ENCODE measurements at places on chromosomes 4 and X. TPM values are rescaled to one million over a fixed set of nuclear protein-coding genes. Genes with fewer than 3 reads are reported as not detected.

- no peak for DNase-seq
These were observed 28.9 kb downstream of the ARFIP1 start for GRCh38 chr4:152808670-152809069.

DNA sequence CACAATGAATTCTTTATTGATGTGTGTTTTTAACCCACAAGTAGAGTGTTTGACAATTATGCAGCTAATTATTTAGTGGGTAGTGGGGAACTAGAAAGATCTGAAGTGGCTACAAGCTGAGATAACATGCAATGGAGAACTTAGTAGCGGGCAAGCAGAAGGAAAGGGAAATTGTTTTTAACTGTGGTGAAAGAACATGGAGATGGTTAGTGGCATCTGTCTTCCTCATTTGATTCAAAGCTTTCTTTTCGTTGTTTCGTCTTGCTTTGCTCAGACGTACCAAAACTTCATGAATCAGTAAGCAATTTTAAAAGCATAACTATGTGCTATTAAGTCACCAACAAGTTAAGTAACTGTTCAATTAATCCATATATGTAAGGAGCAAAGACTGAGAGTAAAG lies 169.9 kb downstream of the BANK1 start:
- DNase-seq: no peak

GRCh38 chrX:15511563-15511962 lies 11.0 kb downstream of the BMX start:
- DNase-seq: no peak

DNA sequence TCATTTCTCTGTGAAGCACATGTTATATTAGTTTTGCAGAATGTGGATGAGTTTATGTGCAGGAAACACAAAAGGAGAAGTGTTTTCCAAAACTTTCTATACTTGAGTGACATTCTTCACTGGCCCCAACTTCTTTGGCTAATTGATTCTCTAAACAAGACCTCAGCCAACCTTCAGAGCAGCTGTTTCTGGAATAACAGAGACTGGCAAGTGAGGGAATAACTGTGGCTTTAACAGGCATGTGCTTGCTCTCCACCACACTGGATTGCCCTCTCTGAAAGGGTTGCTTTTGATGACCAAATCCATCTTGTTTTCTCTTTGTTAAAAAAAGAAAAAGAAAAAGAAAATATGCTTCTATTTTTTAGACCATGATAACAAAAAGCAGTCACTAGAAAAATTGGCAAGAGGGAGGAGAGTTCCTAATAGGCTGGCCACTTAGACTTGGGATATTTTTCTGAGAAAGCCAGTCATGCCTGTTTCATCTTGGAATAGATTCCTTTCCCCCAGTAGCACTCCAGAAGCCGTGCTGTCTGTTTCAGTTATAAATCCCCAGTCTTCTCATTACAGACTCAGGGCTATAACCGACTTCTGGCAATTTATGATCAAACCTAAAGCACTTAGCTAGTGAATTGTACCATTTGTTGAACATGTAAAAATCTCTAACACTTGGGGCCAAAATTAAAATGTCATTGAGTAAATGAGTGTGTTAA lies 295.0 kb upstream of the NR3C2 start:
- no peak for DNase-seq

- no peak for DNase-seq
These were observed 7.3 kb downstream of the ZNF280C start for GRCh38 chrX:130261296-130261893.

PRPS1 gene
- total RNA-seq: 24.1 TPM

SLC26A1 gene
- not detected for total RNA-seq

CXorf65 gene
- total RNA-seq: not detected
